ENCODE measurements at places on chromosomes 16 and 17. TPM values are rescaled to one million over a fixed set of nuclear protein-coding genes. Genes with fewer than 3 reads are reported as not detected.

MYH2 gene
- not detected for total RNA-seq

SLC16A11 gene
- total RNA-seq: 1.3 TPM

GRCh38 chr17:80852476-80853015, 139.1 kb upstream of the CHMP6 start:
- H3K4me3 ChIP-seq: no peak overlapping the region
- no peaks in the 10 kb centered on the region for H3K27me3 ChIP-seq
- DNase-seq: no peak
- H3K4me1 ChIP-seq: peaks cover 35% of the 10 kb centered on the region
- H3K27ac ChIP-seq: no peak overlapping the region

- H3K27me3 ChIP-seq: no peaks in the 10 kb centered on the region
- no peaks in the 10 kb centered on the region for H3K4me1 ChIP-seq
- no peak overlapping the region for H3K27ac ChIP-seq
- no peak overlapping the region for H3K4me3 ChIP-seq
- no peaks in the 10 kb centered on the region for H3K36me3 ChIP-seq
Measured at GRCh38 chr16:12348733-12349704, 372.5 kb downstream of the SNX29 start.

DNA sequence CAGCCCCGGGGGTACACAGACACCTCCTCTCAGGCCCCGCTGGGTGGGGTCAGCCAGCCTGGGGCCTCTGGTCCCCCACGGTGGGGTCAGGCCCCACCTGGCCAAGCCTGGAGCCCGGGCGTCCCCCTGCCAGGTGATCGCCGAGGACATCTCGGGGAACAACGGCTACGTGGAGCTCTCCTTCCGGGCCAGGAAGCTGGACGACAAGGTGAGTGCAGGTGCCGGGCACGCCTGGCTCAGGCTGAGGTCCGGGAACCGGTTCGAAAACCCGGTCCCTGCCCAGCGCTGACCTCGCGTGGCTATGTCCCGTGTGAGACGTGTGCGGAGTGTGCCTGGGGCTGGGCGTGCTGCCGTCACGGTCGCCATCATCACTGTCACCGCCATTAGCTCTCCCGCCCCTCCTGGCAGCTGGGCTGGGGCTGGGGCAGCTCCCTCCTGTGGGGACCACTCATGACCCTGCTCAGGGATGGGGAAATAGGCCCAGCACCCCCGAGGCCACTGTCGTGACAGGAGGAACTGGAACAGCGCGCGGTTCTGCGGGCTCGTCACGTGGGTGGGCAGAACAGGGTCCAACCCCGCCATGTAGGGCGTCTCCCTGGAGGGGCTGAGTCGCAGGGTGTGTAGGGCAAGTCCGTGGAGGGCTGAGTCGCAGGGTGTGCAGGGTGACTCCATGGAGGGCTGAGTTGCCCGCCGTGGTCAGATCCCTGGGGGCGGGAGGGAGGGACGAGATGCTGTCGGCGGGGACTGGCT, 8.5 kb downstream of the CPNE7 start:
- H3K4me3 ChIP-seq: no peak overlapping the region
- H3K4me1 ChIP-seq: no peaks in the 10 kb centered on the region
- H3K27me3 ChIP-seq: no peaks in the 10 kb centered on the region
- no peak for DNase-seq
- no peaks in the 10 kb centered on the region for H3K36me3 ChIP-seq
- H3K27ac ChIP-seq: no peak overlapping the region

PIPOX gene
- 2.2 TPM for total RNA-seq

DNA sequence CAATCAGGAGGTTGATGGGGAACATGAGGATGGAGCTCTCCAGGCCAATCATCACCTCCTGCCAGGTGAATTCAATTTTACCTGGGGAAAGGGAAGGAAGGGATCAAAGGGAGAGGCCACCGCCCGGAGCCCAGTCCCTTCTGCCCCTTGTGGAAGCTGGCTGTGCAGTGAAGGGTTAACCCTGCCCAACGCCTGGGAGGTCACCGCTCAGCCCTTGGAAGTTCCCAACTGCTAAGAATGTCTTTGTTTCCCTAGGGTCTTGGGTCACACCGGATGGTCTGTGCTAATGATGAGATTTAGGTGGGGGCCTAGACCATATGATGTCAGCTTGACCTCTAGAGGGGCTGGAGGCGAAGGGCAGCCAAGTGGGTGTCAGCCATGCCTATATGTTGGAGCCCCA, 52.1 kb upstream of the GCSH start:
- H3K36me3 ChIP-seq: no peaks in the 10 kb centered on the region
- no peak overlapping the region for H3K4me3 ChIP-seq
- no peaks in the 10 kb centered on the region for H3K4me1 ChIP-seq

AHSP gene
- not detected for total RNA-seq

DNA sequence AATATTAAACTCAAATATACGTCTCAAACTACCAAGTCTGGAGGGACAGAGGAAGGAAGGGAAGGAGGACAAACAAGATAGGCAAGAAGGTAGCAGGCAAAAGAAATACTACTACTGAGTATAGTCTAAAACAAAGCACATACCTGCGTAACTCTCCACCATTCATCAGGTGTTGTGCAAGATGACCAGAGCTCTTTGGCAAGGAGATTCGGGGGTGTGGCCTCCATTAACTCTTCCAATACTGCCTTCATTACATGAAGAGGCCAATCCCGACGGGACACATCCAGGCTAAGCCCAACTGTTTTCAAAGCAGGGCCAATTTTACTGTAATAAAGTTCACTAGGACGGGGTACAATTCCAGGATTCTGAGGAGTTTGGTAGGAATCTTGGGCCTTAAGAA, 38.2 kb upstream of the ARL6IP1 start:
- H3K27ac ChIP-seq: no peak overlapping the region
- no peak overlapping the region for H3K4me3 ChIP-seq
- peaks cover 76% of the 10 kb centered on the region for H3K36me3 ChIP-seq
- DNase-seq: no peak
- H3K4me1 ChIP-seq: no peaks in the 10 kb centered on the region

GRCh38 chr17:65888649-65889048, 303.3 kb downstream of the CEP112 start:
- no peaks in the 10 kb centered on the region for H3K36me3 ChIP-seq
- H3K27me3 ChIP-seq: no peaks in the 10 kb centered on the region
- no peaks in the 10 kb centered on the region for H3K4me1 ChIP-seq
- H3K27ac ChIP-seq: no peak overlapping the region

GRCh38 chr17:63963123-63963522, 9.6 kb downstream of the SCN4A start:
- no peak overlapping the region for H3K27ac ChIP-seq
- peaks cover 14% of the 10 kb centered on the region for H3K4me1 ChIP-seq
- DNase-seq: no peak
- no peaks in the 10 kb centered on the region for H3K36me3 ChIP-seq

TEKT5 gene
- not detected for total RNA-seq

DNA sequence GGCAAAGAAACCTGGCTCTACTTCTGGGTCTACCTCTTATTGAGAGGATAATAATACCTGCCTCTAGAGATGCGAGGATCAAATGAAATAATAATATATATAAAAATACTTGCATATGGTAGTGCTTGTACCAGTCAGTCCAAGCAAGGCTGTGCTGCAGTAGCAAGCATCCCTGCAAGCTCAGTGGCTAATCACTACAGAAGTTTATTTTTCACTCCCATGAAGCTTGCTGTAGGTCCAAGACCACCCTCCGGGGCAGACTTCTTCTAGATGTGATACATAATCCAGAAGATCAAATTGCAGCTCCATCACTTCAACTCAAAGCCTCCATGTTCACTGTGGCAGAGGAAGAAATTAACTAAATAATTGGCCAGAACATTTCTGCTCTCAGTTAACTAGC, 48.9 kb upstream of the NKD1 start:
- H3K27me3 ChIP-seq: no peaks in the 10 kb centered on the region
- H3K4me1 ChIP-seq: no peaks in the 10 kb centered on the region

- no peak for DNase-seq
- H3K27me3 ChIP-seq: no peaks in the 10 kb centered on the region
- H3K36me3 ChIP-seq: no peaks in the 10 kb centered on the region
- peaks cover 7% of the 10 kb centered on the region for H3K4me1 ChIP-seq
- peak overlapping the region; percentile 88 for H3K27ac ChIP-seq
- H3K4me3 ChIP-seq: peak overlapping the region; percentile 91
Measured at GRCh38 chr16:2883458-2883908, 468 bp downstream of the FLYWCH2 start.

DNA sequence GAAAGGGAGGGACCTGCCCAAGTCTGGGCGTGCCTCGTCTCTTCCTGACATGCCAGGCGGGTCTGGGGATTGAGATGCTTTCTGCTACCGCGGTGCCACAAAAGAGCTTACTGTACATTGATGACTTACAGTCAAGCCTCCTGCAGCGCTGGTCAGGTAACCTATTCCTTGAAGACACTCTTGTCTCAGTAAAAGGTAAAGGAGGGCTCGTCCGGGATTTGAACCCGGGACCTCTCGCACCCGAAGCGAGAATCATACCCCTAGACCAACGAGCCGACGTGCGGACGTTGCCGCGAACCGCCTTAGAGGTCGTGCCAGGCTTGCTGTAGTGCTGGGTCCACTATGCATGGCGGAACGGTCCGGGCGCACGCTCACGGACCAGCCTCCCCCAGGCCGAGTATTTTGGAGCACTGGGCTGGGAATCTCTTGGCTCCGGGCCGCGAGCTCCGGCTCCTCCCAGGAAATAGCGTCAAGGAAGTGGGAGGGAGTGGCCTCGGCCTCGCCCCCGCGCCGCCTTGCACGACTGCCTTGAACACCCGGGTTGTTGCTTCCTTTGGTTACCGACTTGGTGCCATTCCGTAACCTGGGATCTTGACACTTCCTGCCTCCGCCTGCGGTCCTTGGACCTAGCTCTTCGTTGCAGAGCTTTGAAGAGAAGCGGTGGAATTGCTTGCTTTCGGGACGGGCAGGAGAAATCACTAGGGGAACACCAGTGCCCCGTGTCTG, 12.4 kb upstream of the AURKB start:
- peaks cover 10% of the 10 kb centered on the region for H3K36me3 ChIP-seq
- peak; percentile 80 for DNase-seq
- H3K4me3 ChIP-seq: peak overlapping the region; percentile 98
- H3K27me3 ChIP-seq: no peaks in the 10 kb centered on the region
- peaks cover 41% of the 10 kb centered on the region for H3K4me1 ChIP-seq

GRCh38 chr17:51128076-51128475, 7.4 kb upstream of the SPAG9 start:
- no peak for DNase-seq
- no peaks in the 10 kb centered on the region for H3K36me3 ChIP-seq
- no peak overlapping the region for H3K4me3 ChIP-seq
- no peaks in the 10 kb centered on the region for H3K4me1 ChIP-seq
- no peaks in the 10 kb centered on the region for H3K27me3 ChIP-seq

HS3ST3B1 gene
- total RNA-seq: 5.5 TPM

DNA sequence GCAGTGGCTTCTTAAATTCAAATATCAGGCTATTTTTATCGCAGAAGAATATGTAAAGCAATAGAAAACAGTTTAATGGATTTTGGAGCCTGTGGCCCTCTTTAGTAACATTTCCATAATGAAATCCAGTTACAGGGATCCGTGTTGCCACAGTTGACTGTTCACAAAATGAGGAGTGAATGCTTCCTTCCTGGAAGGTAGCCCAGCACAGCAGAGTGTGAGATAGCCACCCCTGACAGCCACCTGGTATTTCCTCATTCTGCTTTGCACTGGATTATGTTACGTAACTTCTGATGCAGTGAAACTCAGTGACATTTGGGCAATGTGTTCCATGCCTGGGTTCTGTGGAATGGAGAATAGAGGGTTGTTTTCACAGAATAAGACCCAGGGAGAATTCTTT, 517.2 kb downstream of the RBFOX1 start:
- H3K4me3 ChIP-seq: no peak overlapping the region
- H3K36me3 ChIP-seq: no peaks in the 10 kb centered on the region
- no peak overlapping the region for H3K27ac ChIP-seq

GRCh38 chr16:53297477-53297876, 136.8 kb upstream of the RBL2 start:
- H3K4me1 ChIP-seq: no peaks in the 10 kb centered on the region
- DNase-seq: no peak
- H3K36me3 ChIP-seq: peaks cover 10% of the 10 kb centered on the region
- H3K27me3 ChIP-seq: no peaks in the 10 kb centered on the region
- H3K4me3 ChIP-seq: no peak overlapping the region

SLC12A3 gene
- not detected for total RNA-seq

HIC1 gene
- total RNA-seq: 39.5 TPM

DNA sequence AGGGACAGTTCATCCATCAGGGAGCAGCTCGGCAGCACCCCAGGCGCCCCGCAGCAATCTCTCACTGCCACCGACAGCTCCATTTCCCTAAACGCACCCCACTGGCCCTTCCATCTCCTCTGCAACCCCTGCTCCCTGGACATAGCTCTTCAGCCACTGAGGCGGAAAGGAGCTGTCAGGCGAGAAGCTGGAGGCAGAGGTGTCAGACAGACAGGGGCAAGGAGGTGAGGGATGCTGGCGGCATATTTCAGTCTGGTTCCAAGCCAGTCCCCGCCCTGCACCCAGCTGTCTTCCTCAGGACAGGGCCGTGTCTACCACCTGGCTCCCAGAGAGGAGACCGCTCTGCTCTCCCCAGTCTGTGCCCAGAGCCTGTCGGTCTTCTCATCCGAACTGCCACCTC, 9.7 kb downstream of the ACLY start:
- H3K27me3 ChIP-seq: no peaks in the 10 kb centered on the region
- H3K4me3 ChIP-seq: no peak overlapping the region

- no peak overlapping the region for H3K4me3 ChIP-seq
- no peak for DNase-seq
- H3K27me3 ChIP-seq: no peaks in the 10 kb centered on the region
- no peak overlapping the region for H3K27ac ChIP-seq
- no peaks in the 10 kb centered on the region for H3K4me1 ChIP-seq
Measured at GRCh38 chr17:27520491-27521185, 64.4 kb downstream of the KSR1 start.

NLRC5 gene
- 173 TPM for total RNA-seq

OR3A3 gene
- total RNA-seq: not detected

DNA sequence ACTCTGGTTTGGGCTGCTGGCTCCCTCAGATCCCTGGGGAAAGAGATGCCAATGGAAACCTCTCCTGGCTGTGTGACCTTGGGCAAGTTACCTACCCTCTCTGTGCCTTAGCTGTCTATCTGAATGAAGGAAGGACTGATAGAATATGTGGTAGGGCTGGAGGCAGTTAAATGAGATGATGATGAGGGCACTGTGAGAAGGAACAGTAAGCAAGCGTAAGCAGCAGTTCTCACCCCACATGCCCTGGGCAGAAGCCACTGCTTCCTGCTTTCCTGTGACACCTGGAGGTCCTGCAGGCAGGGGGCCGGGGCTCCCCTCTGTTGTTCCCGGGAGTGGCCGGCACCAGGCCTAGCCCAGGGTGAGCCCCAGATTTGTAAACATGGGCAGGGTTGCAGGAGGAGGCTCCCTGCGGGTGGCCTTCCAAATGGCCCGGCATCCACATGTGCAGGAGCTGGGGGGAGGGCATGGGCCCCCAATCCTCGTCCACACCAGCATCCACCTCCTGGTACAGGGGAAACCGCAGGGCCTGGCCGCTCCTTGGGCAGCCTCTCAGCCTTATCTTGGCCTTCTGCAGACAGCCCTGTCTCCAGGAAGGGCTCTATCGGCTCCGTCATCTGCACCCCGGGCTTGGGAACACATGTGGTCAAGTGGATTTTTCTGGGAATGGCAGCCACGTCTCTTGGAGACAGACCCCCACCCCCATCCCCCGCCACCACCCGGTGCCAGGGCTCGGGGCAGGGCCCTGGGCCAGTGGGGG, 235.6 kb upstream of the GSE1 start:
- H3K27me3 ChIP-seq: no peaks in the 10 kb centered on the region
- no peaks in the 10 kb centered on the region for H3K36me3 ChIP-seq
- peak overlapping the region; percentile 38 for H3K27ac ChIP-seq

All from CD8-positive, alpha-beta memory T cell (primary cell).